Ureter (tissue), 1 donor: ENCODE measurements at places on chromosomes 2 and 18.
A peak's percentile ranks its signal among the peaks of the same experiment; 100 is the strongest.

DNA sequence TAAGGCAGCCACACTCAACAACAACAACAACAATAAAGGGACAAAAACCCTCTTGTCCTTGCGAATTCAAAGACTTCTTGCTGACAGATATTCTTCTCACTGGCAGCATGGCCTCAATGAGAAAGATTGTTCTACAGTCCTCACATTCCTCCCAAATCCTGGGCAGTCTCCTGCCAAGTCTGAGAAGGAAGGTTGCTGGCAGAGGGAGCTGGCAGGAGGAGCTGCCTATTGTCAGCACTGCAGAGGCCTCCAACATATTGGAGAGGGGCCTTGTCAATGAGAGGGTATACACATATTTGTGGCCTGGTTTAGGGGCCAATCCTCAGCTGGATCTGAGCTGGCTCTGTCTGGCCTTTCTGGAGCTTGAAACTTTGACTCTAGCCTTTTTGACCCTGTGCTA, 63.5 kb downstream of the LAMA3 start:
- no peak for DNase-seq

DNA sequence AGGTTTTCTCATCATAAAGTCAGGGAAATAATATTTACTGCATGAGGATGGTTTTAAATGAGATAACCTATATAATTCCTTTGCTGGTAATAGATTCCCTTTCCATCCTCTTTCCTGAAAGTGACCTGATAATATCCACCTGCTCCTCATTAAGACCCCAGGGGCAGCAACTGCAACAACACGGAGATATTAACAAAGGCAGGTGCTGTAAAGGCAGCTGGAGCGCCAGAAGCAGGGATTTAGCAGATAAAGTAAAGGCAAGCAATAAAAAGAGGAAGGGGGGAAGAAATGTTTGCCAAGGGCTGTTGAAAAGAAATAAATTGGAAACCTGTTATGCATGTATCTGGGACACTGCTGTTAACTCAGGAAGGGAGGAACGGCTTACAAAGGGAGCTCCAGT, 472.6 kb upstream of the KLHL29 start:
- DNase-seq, result no peak

DNA sequence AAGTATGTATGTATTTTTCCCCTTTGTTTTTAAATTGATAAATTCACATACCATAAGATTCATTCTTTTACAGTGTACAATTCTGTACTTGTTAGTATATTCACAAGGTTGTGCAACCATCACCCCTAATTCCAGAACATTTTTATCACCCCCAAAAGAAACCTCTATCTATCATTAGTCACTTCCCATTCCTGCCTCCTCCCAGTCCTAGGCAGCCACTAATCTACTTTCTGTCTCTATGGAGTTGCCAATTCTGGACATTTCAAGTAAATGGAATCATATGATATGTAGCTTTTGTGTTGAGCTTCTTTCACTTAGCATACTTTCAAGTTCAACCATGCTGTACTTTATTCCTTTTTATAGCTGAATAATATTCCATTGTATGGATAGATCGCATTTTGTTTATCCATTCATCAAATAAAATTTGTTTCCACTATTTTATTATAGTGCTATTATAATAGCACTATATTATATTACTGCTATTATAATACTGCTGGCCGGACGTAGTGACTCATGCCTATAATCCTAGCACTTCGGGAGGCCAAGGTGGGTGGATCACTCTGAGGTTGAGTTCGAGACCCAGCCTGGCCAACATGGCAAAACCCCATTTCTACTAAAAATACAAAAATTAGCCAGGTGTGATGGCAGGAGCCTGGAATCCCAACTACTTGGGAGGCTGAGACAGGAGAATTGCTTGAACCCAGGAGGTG, 10.9 kb downstream of the STARD7 start:
- DNase-seq, result no peak

DNA sequence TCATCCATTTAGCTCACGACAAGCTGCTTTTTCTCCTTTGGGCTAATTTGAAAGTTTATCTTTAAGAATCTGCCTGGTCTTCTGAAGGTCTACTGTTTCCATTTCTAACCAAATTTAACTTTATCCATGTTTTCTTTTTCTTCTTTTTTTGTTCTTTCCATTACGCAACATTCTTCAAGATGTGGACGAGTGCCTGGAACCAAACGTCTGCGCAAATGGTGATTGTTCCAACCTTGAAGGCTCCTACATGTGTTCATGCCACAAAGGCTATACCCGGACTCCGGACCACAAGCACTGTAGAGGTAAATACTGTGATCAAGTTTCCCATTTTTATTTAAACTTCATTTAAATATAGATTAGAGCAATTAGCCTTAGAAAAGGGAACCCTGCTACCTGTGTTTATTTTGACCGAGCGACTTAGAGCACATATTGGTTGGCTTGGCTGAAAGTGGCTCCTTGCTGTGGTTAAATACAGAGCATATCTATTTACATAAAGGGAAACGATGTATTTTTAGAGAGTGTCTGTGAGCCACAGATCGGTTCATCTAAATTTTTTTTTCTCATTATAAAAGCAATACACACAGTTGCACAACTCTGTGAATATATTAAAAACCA, 183.4 kb upstream of the RASGRP3 start:
- DNase-seq, result no peak

GRCh38 chr2:84741182-84741822, 139.6 kb downstream of the TRABD2A start:
- no peak for DNase-seq

GRCh38 chr18:24027156-24027827, 12.7 kb downstream of the TTC39C start:
- DNase-seq, result peak; percentile 75

DNA sequence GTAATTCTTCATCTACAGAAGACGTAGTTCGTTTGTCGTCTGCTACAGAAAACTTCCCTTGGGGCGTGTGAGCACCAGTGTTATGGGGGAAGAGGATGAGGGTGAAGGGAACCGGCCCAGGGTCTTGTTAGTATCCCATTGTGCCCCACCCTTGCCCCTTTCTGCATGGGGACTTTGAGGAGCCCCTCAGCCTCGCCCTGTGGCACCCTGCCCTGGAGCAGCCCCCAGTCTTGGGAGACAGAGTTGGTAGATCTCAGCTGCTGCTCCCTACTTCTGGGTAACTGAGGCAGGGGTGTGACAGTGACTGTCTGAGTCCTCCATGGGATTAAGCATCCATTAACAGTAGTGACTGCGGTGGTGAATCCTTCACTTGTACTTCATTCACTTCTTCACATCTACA, 50.1 kb downstream of the RNF144A start:
- DNase-seq, result peak; percentile 22

GRCh38 chr2:83068714-83069113, 1390.4 kb downstream of the SUCLG1 start:
- DNase-seq, result no peak

GRCh38 chr2:111157071-111157661, 36.5 kb downstream of the BCL2L11 start:
- no peak for DNase-seq

GRCh38 chr2:231615058-231615671, 22.5 kb downstream of the TEX44 start:
- DNase-seq, result no peak

- no peak for DNase-seq
Observed at GRCh38 chr2:45867349-45867748, 215.9 kb downstream of the PRKCE start.
